CD4-positive, alpha-beta T cell treated with Interleukin-2 at 100 ng/mL for 4 hours (primary cell): ENCODE measurements at places on chromosomes 16 and 17.
A peak's percentile ranks its signal among the peaks of the same experiment; 100 is the strongest.

GRCh38 chr16:68022278-68022727 lies 729 bp downstream of the DDX28 start:
- no peak for DNase-seq

- DNase-seq: no peak
Observed at GRCh38 chr17:49890077-49890821, 42.4 kb upstream of the TAC4 start.

DNA sequence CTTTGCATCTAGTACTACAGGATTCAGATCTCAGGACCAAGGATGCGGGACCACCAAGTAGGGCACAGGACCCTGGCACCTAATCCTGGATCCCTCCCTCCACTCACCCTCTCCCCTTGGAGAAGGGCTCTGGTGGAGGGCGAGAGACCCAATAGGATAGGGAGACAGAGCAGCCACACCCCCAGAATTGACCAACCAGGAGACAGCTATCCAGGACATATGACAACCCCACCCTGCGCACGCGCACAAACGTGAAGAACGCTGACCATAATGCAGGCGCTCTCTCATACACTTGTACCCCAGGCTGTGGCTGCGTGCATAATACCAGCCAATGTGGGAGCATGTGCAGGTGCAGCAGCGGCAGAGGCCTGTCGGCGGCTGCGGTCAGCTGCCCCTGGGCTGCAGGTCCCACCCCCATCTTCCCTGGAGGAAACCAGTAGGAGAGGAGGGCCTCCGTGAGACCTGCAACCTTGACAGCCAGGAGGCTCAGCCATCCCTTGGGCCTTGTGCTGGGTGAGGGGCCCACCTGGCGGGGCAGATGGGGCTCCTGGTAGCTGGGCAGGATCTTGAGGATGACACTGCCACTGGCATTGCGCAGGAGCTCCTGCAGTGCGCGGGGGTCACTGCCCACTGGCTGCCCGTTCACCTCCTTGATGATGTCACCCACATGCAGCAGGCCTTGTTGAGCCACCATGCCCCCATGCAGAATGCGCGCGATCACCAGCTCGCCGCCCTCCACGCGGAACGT lies 25.4 kb downstream of the MPP2 start:
- no peak for DNase-seq

GRCh38 chr16:15542261-15542660 lies 100.7 kb downstream of the MARF1 start:
- DNase-seq: no peak

GRCh38 chr17:6045621-6046357 lies 24.4 kb upstream of the WSCD1 start:
- DNase-seq: no peak

GRCh38 chr16:54284319-54284930 lies 2.2 kb downstream of the IRX3 start:
- DNase-seq: no peak

GRCh38 chr16:2973605-2974318 lies 4.6 kb downstream of the PAQR4 start:
- no peak for DNase-seq

DNA sequence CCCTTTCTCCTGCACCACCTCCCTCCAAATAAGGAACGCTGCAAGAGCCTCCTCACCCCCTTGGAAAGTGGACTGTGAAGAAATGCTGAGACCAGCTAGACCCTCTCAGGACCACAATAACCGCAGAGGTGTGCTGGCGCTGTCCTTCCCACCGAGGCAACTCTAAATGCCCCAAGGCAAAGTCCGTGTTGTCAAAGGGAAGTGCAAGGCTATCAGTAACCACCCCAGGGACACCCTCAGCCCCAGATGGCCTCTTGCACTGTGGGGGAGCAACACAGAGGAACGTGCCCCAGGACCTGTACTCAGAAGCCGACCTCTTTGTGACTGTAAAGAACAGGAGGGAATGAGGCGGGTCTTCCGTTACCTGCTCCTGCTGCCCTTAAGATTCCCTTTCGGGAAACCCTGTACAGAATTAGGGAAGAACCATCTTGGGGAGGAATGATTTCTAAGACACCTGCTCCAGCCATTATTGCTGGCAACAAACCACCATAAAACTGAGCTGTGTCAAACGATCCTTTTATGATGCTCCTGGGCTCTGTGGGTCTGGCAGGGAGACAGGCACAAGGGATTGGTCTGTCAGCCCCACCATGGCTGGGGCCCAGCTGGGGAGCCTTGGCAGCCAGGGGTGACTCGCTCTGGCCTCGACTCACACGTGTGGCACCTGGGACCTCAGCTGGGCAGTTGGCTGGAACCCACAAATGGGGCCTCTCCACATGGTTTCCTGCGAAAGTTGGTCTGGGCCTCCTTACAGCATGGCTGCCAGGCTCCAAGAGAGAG lies 14.6 kb upstream of the MED9 start:
- DNase-seq: no peak

GRCh38 chr17:80036715-80037477 lies 454 bp downstream of the CCDC40 start:
- peak; percentile 29 for DNase-seq

DNA sequence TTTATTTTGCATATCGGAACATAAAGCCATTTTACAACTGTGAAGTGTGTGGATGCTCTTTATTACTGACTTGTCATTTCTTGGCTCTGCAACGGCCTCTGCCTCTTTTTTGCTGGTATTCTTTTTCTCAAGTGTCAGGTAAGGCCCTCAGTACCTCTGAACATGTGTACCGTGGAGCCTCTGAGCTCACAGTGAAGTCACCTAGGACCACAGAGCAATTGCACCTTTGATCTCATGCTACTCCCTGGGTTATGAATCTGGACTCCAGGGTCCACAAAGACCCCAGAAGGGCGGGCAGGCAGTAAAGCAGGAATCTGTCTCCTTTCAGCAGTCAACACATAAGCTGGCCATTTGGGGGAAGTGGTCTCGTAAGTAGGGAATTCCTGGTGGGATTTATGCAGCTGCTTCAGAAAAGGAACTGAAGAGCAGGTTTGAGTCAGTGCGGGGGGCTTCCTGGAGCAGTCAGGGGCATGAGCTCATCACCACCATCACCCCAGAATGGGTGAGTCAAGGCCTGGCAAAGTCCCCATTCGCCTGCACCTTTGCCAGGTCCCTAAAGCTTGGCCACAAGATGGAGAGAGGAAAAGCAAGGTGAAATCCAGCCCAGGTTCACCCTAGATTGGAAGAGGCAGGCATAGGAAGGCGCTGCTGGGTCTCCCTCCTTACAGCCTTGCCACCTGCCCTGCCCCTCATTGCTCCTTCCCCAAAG lies 33.0 kb downstream of the TBX4 start:
- no peak for DNase-seq

- DNase-seq: peak; percentile 11
Observed at GRCh38 chr16:3022684-3023414, 893 bp downstream of the HCFC1R1 start.

- DNase-seq: no peak
Observed at GRCh38 chr16:12321311-12321842, 344.8 kb downstream of the SNX29 start.

DNA sequence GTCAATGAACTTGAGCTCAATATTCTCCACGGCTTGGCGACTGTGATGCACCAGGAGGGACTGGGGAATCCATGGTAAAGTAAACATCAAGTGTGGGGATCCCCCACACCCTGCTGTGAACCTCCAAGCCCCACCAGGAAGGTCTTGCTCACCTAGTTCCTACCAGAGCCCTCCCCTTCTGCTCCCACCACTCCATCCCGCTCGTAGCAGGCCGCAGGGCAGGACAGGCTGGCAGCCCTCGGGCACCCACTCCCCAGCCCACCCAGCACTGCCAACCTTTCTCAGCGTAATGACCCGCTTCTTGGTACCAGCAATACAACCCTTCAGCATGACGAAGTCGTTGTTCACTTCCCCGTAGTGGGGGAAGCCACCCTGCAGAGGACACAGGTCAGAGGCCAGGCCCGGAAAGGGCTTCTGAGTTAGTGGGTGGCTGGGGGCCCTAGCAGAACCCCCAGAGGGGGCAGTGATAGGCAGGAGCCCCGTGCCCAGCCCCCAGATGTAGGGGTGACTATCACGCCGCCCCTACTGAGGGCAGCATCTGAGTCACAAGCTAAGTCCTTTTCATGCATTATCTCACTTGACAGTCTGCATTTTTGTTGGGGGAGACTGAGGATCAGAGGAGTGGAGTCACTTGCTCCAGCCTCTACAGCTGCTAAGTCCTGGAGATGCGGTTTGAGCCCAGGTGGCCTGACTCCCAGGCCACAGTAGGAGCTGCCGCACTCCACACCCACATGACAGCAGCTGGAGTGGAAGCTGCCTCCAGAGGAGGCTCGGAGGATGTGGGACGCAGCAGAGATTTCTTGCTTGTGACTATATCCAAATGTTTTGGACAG lies 2.8 kb upstream of the MSRB1 start:
- no peak for DNase-seq

DNA sequence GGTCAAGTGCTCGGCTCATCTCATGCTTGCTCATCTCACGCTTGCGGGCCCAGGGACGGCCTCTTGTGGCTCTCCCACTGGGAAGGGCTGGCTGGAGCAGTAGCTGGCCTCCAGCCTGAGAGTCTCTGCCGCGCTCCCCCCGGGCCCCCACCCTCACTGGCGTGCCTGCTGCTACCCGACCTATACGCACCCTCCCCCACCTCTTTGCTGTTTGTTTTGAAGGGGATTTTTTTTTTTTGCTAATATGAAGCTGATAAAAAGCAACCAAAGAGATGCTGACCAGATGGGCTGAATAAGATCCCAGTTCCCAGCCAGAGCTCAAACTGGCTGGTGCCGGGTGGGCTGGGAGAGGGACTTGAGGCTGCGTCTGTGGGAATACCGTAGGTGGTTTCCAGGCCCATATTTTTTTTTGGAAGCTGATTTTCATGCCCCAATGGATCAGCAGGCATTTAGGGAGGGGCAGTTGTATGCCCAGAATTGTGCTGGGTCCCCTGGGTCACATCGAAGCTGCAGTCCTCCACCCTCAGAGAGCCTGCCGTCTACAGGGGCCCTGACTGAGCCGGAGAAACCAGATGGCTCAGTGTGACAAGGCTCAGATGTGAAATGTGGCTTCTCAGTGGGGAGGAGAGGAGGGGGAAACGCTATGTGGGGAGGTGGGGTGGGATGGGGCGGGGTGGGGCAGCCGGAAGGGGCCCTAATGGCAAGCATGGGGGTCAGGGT lies 115.0 kb downstream of the RAP1GAP2 start:
- DNase-seq: no peak

DNA sequence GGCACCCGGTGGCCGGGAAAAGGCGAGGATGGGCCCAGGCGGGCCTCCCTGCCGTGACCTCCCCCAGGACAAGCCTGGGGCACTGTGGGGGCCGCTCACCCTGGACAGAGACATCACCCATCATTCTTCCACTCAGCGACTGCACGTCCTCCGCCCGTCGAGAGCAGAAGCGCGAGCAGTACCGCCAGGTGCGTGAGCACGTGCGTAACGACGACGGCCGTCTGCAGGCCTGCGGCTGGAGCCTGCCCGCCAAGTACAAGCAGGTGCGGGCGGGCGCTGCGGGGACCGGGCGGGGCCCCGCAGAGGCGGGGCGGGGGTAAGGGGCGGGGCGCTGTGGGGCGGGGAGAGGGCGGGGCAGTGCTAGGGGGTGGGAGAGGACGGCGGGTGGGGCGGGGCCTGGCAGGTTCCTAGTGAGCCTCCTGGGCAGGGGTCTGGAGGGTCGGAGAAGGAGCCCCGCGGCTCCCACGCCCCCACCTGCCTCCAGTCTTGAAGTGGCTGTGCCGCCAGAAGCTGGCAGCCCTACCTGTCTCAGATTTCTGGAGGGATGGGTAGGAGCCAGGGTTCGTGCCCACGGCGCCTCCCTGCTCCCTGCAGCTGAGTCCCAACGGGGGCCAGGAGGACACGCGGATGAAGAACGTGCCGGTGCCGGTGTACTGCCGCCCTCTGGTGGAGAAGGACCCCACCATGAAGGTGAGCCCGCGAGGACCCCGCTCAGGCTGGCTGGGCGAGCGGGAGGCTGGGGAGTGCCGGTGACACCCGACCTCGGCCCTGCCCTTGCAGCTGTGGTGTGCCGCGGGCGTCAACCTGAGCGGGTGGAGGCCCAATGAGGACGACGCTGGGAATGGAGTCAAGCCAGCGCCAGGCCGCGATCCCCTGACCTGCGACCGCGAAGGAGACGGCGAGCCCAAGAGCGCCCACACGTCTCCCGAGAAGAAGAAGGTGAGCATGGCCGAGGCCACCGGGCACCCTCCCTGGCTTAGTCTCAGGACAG lies 7.5 kb downstream of the NME3 start:
- no peak for DNase-seq

DNA sequence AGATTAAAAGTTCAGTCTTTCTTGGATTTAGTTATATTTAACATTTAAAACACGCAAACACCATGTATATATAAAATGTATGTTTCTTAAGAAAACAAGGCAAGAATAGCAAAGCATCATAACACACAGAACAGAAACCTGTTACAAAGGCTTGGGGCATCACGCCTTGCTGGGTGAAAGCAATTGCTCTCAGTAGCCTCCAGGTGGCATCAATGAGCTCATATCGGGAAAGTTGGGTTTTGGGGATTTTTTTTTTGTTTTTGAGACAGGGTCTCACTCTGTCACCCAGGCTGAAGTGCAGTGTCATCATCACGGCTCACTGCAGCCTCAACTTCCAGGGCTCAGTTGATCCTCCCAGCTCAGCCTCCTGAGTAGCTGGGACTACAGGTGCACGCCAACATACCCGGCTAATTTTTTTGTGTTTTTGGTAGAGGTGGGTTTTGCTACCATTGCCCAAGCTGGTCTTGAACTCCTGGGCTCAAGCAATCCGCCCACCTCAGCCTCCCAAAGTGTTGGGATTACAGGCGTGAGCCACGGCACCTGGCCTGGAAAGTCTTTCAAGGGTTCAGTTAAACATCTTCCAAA lies 56.9 kb downstream of the CYB5D2 start:
- DNase-seq: peak; percentile 54

- peak; percentile 50 for DNase-seq
Observed at GRCh38 chr17:46818316-46818928, at the start of gene WNT3. TSS of gene WNT3 (minus strand) at chr17:46818692. CDS start at chr17:46818597, 95 bp downstream.

DNA sequence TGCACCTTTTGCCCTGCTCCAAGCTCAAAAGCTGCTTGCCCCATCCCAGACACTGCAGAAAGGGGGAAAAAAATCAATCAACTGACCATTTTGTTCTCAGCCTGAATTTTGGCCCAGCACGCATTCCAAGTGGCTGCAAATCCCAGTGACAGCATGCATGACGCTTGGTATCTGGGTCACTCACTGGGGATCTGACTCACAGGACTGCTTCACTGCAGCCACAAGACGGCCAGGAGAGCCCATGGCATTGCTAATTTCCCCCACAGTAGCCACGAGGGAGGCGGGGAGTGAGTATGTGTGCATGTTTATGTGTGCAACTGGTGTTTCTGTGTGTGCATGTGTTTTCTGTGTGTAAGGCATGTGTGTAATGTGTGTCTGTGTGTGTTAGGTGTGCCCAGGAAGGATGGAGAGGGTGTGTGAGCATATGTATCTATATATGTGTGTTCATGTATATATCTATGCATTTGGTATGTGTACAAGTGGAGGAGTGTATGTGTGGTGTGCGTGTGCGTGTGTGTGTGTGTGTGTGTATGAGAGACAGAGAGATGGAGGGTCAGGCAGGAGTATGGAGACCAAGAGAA lies 33.8 kb downstream of the SDK2 start:
- DNase-seq: no peak

- DNase-seq: no peak
Observed at GRCh38 chr16:81095653-81095952, 592 bp downstream of the GCSH start.

DNA sequence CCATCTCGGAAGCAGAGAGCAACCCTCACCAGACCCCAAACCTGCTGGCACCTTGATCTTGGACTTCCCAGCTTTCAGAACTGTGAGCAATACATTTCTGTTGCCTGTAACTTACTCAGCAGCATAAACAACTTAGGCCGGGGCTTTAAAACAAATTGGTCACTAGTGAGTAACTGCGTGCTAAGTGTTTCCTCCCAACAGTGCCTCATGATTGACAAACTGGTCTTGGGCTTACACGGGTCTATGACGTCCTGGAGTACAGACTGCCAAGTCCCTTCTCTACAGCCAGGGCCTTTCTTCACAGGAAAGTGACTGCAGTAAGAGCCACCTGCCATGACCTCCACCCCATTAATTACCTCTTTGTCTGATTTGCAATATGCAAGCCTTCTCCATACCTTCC lies 136.7 kb downstream of the XYLT1 start:
- DNase-seq: no peak
